Fibroblast of villous mesenchyme (primary cell): ENCODE measurements at places on chromosomes 7 and 10. TPM values are rescaled to one million over a fixed set of nuclear protein-coding genes. Genes with fewer than 3 reads are reported as not detected.

DNA sequence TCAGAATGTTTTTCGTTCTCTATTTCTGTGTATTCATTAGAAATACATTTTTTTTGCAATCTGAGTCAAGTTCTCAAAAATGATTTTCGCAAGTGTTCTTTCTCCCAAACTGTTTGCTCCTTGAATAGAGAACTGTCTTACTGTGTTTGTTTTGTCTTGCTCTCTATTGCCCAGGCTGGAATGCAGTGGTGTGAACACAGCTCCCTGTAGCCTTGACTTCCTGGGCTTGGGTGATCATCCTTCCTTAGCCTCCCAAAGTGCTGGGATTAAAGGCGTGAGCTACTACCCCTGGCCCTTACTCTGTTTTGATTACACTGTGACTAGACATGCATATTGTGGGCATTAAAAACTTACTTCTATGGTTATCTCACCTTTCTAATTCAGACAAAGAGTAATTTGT is 56.7 kb downstream of the LUC7L2 start:
- DNase-seq = no peak

URGCP gene
- total RNA-seq = 25.8 and 38.9 TPM in 2 replicates

EMX2 gene
- total RNA-seq = 4.5 and 10.8 TPM in 2 replicates

DNA sequence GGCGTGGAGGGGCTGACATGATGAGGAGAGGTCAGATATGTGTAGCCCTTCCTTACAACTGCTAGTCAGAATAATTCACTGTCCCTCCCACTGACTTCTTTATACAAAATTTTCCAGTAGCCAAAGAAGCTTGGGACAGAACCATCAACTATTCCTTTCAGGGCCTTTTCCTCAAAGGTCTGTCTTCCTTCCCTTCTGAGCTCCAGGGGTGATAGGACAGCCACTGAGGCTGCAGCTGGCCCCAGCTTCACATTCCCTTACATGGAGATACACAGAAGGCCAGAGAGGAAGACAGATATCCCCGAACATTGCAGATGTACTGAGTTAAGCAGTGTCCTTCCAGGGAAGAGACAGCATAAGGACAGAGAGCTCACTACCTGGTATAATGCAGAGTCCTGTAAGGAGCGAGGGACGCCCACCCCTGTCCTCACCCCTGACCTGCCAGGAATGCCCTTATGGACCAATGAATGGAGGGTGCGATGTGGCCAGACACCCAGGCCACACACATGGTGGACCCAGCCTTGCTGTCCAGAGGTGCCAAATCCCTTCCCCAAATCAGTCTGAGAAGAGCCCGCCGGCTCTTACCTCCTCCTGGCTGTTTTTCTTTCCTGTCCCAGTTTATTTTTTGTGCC is 754.7 kb downstream of the GRID1 start:
- no peak for DNase-seq

SCIN gene
- total RNA-seq = 3.9 and 4.3 TPM in 2 replicates
